ENCODE measurements at places on chromosomes 7 and 10.

- DNase-seq: no peak
These were observed 199.4 kb downstream of the ELMO1 start for GRCh38 chr7:37249240-37249639.

DNA sequence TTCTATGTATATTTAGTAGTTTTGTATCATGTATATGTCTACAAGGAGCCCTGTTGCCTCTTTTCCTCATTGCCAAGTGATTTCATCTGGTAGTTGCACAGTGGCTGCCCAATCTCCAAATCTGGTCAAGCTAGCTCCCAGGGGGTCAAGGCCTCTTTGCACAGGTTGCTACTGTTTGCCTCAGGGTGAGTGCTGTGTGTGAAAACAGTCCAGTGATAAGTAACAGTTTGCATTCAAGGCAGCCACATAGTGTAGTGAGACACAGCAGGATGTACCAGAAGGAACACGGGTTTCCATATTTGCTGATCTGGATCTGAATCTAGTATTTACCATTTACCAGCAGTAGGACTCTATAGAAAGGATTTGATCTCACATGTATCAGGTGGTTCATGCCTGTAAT, 13.3 kb upstream of the EPC1 start:
- no peak for DNase-seq

DNA sequence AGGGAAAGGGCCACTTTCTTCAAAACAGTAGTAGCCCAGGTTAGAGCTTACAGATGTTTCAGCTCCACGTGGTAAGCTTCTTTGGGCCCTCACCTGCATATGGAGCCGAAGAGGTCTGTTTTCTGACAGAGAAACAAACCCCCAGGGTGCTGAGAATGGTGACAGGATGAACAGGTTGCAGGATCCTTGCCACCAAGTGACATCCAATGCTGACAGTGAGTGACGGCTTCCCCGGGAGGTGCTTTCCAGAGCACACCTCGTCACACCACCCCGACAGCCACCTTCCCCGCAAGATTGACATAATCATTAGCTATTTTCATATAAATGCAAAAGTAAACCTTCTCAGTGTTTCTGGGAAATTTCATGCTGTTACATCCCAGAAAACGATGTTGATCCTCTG, 109.3 kb upstream of the BTBD16 start:
- DNase-seq: no peak

- DNase-seq: no peak
These were observed 9.7 kb downstream of the ZYX start for GRCh38 chr7:143390773-143391317.

- no peak for DNase-seq
These were observed 120.2 kb upstream of the AMPH start for GRCh38 chr7:38751416-38751815.
